Fibroblast of gingiva (primary cell): ENCODE measurements at places on chromosomes 5 and 9.

DNA sequence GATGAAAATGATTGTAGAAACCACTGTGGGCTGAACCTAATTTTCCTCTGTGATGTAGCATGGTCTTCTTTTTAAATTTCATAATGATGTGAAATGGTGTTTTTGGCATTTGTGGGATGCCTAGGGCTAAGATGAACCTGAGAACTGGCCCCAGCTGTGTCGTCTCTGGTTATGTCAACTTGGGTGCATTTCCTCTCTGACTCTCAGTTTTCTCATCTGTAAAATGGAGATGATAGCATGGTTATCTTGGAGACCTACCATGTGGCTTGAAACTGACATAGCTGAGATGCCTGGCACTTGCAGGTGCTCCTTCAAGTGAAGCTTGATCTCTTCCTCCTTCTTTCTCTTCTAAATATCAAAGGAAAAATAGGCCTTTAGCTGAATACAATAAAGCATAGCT lies 77.8 kb downstream of the BOD1 start:
- DNase-seq: no peak

GRCh38 chr5:40315126-40315525 lies 364.6 kb upstream of the PTGER4 start:
- DNase-seq: no peak

DNA sequence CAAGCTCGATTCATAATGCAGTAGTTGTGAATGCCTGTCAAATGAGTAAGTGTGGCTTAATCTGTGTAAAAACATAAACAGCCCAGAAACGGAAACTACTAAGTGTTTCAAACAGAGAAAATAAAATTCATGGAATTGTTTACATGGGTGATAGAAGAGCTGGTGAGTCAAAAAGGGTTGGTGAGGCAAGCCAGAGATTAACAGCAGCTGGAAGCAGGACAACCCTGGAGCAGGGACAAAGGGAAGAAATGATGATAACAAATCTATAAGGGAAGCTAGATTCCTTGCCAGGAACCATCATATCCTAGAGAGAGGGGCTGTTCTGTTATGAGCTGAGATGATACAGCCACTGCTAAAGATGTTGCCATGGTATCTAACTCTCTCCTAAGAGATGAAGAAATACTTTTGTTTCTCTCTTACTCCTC lies 18.0 kb upstream of the PRR16 start:
- DNase-seq: peak; percentile 87

DNA sequence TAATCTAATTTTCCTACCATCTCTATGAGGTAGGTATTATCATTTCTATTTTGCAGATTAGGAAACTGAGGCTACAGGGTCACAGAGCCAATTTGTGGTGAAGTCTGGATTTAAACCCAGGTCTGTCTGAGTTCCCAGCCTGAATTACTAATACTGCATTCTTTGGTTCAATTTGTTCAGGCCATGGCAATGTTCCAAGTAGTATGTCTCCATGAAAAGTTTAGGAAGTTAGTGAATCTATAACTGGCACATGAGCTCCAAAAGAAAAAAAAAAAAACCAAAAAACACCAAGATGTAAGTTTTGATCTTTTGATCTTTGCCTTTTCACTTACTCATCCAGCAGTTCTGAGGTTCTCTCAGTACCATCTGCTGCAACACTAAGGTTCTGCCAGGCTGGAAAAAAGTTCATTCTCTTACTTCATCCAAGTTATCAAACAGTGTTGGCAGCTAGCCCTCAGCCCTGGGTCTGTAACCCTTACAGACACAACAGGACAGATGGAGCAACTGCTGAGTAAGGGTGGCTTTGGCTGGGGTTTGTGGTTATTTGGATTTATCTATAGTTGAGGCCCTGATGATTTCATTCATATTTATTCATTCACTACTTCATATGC lies 4.4 kb upstream of the TMEM268 start:
- DNase-seq: peak; percentile 92

GRCh38 chr9:109903515-109904138 lies 123.6 kb downstream of the PALM2AKAP2 start:
- DNase-seq: peak; percentile 75

- no peak for DNase-seq
Observed at GRCh38 chr5:54442271-54442670, 13.2 kb upstream of the HSPB3 start.

- DNase-seq: no peak
Observed at GRCh38 chr5:19488786-19489185, 499.2 kb downstream of the CDH18 start.

DNA sequence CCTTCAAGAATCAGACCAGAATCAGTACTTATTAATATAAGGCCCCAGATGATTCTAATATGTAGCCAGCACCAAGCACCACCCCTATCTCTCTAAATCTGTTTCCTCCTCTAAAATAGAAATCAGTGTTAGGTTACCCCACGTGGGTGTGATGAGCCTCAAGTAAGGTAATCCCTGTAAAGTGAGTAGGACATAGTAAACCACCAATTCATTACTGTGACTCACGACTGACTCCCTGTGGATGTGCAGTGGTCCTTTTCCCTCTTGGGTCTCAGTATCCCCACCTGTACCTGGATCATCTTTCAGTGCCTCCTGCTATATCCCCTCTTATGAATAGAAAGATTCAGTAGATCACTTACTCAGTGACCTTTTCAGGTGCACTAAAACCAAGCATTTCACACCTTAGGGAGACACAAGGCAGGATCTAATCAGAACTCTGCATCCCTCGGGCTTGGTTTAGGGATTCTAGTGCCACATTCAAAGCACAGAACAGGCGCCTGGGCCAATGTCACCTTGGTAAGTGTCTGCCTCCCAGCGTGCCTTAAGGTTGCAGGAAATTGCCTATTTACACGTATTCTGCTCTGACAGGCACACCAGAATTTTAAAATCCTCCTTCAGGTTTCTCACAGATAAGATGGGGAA lies 12.2 kb upstream of the ALDH1B1 start:
- DNase-seq: no peak

GRCh38 chr5:86526811-86527348 lies 90.9 kb upstream of the COX7C start:
- no peak for DNase-seq

GRCh38 chr9:2781336-2781735 lies 62.6 kb downstream of the PUM3 start:
- peak; percentile 12 for DNase-seq

GRCh38 chr5:61631438-61631941 lies 299.4 kb downstream of the ZSWIM6 start:
- peak; percentile 36 for DNase-seq

DNA sequence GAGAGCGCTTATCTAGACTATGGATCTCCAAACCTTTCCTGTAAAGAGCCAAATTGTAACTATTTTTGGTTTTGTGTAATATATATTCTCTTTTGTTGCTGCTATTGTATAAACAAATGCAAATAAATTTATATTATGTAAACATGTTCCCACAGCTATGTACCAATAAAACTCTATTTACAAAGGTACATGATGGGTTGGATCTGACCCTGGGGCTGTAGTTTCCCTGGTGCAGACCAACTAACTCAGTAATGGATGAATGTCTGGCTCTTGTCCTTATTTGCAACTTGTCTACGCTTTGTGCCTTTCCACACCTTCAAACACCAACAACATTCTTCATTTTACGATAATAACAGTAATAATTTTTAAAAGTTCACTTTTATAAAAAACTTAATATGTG lies 27.5 kb upstream of the SPINK14 start:
- DNase-seq: no peak

DNA sequence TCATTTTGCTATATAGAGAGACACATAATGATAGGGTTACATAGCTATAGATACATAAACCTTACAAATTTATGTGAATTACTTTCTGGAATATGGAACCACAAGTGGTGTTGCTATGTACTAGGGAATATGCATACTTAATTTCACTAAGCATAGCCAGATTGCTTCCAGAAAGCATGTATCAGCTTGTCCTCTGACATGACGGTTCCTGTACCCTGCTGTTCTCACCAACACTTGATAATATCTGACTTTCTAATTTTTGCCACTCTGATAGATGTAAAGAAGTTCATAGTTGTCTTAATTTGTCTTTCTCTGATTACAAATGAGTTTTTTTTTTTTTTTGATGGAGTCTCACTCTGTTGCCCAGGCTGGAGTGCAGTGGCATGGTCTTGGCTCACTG lies 18.0 kb upstream of the CKS2 start:
- DNase-seq: no peak

DNA sequence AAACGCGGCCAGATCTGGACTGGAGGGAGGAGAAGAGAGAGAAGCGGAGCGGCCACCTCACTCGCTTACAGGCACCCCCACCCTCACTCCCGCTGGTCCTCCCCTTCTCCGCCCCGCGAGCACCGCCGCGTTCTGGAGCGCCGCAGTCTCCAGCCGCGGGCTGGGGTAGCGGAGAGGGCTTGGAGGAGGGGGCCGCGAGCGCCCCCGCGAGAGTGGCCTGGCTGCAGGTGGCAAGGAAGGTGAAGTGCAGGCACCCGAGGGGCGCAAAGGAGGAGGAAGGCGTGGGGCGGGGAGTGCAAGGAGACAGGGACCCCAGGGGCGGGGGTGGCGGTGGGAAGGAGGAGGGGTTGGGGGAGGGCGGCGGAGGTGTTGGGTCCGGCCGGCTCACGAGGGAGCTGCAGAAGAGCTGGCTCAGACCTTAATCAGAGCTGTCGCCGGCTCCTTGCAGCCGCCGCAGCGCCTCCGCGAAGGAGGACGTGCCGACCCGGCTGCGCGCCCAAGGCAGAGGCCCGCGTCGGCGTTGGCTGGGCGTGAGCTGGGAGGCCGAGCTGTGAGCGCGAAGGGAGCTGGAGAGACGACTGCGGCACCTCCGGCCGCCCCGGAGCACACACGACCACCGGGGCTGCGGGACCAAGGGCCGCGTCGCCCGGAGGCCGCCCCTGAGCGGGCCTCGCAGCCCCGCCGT lies at the start of gene DMRT3:
DMRT3 (plus strand) TSS at position 398 of the 685 bp plus-strand sequence. CDS start 347 bp downstream, outside the sequence.
- no peak for DNase-seq

GRCh38 chr9:133262226-133262625 lies 12.8 kb downstream of the ABO start:
- DNase-seq: no peak

DNA sequence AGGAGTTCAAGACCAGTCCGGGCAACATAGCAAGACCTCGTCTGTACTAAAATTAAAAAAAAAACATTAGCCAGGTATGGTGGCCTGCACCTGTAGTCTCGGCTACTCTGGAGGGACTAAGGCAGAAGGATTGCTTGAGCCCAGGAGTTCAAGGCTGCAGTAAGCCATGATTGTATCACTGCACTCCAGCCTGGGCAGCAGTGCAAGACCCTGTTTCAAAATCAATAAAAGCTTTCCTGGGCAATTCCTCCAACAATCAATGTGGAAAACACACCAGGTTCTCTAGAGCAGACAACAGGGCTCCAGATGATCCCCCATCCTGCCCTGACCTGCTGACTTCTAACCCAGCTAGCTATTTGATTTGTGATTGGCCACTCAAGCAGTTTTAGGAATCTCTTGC lies 1.2 kb downstream of the AK8 start:
- no peak for DNase-seq

DNA sequence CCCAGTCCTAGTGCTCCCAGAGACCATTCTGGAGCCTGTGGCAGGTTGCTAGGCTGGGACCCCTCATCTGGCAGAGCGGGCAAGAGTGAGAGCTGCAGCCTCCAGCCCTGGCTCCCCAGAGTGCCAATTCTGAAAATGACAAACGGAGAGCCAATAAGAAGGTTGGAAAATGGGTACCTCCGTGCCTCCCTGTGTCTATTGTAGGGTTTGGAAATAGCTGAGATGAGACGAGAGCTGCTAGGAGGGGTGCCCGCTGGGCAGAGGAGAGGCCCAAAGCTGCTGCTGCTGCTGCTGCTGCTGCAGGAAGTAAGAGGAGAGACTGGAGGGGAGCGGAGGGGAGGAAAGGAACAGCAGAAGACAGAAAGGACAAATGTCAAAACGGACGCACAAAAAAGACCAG lies 36.0 kb upstream of the FUBP3 start:
- no peak for DNase-seq

DNA sequence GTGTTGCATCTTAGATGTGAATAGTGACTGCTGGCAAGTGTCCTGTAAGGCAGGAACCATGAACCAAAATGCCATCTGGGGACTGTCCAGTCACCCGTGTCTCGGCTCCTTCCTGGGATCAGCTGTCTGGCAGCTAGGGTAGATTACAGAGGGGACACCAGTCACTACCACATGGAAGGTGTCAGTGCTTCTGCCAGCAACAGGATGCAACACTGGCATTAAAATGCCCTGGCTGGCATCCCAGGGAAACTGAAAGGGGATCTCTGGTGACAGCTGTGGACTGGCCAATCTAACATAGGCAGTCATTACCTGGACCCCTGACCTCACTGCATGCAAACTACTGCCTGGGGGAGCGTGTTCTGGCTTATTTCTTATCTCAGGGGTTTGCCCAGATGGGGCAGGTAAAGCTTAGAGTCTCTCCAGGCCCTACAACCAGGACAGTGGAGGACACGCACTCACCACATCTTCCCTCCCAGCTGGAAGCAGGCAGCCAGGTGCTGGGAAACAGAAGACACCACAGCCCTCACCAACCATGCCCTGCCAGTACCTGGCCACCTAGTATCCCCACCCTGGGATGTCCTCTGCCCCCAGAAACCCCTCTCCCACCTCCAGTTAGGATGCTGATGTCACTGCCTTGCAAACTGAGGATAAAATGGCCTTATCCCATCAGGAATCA lies 83.8 kb downstream of the SEMA4D start:
- DNase-seq: no peak

DNA sequence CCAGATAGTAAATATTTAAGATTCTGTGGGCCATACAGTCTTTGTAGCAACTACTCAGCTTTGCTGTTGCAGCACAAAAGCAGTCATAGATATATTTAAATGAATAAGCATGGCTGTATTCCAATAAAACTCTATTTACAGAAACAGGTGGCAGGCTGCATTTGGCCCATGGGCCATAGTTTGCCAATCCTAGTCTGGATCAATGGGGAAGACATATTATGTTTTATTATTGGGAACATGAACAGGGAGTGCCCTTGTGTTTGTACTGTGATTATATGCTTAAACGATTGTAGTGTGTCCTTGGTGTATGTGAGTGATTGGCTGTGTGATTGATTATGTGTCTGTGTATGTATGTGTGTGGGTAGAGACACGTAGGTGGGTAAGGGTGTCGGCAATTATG lies 12.0 kb upstream of the CCL27 start:
- no peak for DNase-seq

DNA sequence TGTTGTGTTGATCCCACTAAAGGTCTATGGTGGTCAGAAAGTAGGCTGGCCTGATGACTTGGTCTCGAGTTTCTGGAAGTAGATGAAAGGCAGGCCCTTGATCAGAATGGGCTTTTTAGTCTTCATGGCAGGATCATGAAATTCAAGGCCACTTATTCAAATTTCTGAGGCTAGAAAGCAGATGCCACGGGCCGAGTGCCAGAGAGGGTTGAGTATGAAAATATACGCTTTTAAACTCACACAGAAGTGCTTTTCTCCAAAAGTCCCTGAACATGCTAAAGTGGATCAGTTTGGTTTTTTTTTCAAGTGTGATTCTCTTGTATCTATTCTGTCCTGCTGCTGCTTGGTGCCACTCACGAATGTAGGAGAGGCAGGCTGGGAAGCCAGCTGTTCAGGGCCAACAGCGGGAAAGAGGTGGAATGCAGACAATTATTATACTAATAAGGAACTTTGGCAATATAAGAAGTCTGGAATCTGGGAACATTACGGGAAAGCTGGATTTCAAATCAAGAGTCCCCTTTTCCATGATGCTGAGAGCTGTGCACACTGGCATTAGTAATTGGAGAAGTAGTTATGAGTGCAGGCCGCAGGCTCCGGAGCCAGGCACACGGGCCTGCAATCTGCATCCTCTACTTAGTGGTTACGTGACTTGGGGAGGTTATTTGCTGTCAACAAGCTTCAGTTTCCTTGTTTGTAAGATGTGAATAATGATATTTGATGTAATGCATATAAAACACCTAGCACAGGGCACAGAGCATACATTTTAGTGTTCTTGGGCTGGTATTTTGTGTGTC lies 95.8 kb downstream of the LMNB1 start:
- DNase-seq: no peak

- DNase-seq: no peak
Observed at GRCh38 chr5:68226546-68227073, 11.1 kb downstream of the PIK3R1 start.
